ENCODE measurements at places on chromosomes 12 and 14. TPM values are rescaled to one million over a fixed set of nuclear protein-coding genes. Genes with fewer than 3 reads are reported as not detected.

GRCh38 chr12:93145086-93145485, 216.0 kb upstream of the EEA1 start:
- DNase-seq, result no peak

DNA sequence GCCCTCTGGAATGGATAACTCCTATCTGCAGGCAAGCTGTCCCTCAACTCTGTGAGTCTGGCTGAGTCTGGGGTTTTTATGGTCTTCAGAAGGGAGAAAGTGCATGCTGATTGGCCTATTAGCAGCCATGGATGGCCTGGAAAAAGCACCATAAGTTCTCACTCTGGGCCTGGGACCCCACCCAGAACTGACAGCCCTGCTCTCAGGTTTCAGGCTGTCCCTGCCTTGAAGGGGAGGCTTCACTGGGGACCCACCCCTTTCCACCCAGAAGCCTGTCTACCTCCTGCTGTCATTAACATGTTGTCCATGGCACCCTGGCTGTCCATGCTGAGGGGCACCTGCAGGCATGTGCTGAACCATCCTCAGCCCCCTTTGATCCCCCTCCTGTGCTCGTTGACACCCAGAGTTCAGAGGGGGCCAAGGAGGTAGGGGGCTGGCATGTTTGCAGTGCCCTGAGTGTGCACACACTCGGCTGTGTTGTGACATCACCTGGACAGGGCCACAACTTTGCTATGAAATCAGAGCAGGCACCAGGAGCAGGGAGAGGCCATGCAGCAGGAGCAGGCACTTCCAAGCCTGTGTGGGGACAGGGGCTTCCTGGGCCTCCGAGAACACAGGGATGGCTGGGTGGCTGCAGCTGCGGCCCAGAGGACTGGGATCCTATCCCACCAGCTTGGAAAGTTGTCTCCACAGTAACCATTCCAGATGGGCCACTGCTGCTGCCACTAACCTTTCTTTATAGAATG, 84.7 kb downstream of the ACSS3 start:
- no peak for DNase-seq

The OR4E2 gene
- not detected for total RNA-seq

The KRT82 gene
- not detected for total RNA-seq

- peak; percentile 16 for DNase-seq
These were observed 166.4 kb downstream of the DUSP6 start for GRCh38 chr12:89185889-89186288.

The ZNF740 gene
- total RNA-seq, result 12.6 TPM

Data from fibroblast of the aortic adventitia (primary cell).